ENCODE measurements at places on chromosomes 7 and 10. TPM values are rescaled to one million over a fixed set of nuclear protein-coding genes. Genes with fewer than 3 reads are reported as not detected.

DNA sequence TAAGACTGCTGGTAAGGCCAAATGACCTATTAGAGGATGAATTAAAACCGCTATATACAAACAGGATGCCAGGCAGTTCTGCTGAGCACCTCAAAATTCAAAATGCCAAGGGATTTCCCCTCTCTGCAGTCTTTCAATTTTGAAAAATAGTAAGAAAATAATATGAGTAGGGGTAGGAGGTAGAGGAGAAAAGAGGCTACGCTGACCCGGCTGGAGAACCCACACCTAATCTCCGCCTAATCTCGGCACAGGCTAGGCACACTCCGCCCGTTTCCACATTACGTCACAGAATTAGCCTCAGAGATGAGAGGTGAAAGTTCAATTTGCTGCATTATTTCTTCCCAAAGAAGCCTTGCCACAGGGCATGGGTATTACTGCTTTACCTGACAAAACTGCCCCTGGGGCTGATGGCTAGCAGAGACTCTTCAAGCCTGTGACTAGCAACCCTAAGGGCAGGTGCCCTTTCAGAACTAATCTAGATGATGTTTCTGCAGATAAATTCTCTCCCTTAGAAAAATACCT lies 21.3 kb upstream of the SPOCK2 start:
- no peaks in the 10 kb centered on the region for H3K36me3 ChIP-seq
- DNase-seq: no peak
- no peak overlapping the region for H3K27ac ChIP-seq
- H3K4me1 ChIP-seq: no peaks in the 10 kb centered on the region
- no peak overlapping the region for H3K4me3 ChIP-seq

DNA sequence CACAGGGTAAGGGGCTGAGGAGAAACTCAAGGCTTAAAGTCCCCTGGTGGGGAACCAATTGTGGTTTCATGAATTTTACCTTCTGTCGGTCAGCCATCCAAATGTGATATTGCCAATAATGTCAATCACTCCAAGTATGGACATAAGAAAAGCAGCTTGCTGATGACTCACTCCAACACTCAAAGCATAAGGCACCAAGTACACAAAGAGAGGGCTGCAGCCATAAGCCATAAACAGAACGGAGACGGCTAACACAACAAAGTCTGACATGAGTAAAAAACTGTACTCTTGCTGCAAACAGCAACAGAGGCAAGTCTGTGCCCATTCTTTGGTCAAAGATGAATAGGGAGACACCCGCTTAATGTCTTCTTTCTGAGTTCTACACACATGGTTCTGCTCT lies 24.2 kb downstream of the IFIT5 start:
- H3K4me3 ChIP-seq: no peak overlapping the region
- H3K4me1 ChIP-seq: no peaks in the 10 kb centered on the region
- DNase-seq: no peak
- no peak overlapping the region for H3K27ac ChIP-seq

GRCh38 chr10:91198781-91199180 lies 21.7 kb upstream of the PCGF5 start:
- H3K27ac ChIP-seq: peak overlapping the region; percentile 32
- no peaks in the 10 kb centered on the region for H3K27me3 ChIP-seq
- H3K4me3 ChIP-seq: no peak overlapping the region
- no peak for DNase-seq
- H3K4me1 ChIP-seq: peaks cover 27% of the 10 kb centered on the region
- no peaks in the 10 kb centered on the region for H3K36me3 ChIP-seq

DNA sequence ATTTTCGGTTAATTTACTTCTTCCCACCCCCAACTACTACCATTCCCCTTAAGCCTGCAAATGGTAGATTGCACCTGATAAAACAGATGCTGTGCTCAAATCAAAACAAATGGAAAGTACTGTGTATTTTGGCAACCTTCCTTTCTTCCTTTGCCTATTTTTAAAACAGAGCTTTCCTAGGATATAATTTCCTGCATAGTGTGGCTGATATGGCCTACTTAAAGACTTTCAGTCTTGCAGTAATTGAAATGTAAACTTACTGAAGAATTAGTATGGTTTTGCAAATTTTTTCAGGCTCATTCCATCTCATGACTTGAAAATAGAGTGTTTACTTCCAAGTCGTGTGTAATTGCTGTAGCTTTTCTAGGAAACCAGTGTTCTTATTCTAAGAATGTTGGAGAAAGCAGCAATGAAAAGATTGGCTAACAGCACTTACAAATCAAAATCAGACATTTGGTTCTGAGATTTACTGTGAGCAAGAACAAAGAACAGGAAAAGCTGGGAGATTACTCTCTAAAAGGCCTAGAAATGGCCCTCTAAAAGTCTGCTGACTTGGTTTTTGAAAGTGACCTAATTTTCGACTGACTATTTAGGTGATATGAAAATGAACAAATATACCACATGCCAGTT lies 52.0 kb downstream of the REEP3 start:
- H3K36me3 ChIP-seq: no peaks in the 10 kb centered on the region
- H3K27me3 ChIP-seq: no peaks in the 10 kb centered on the region
- peaks cover 12% of the 10 kb centered on the region for H3K4me1 ChIP-seq
- H3K27ac ChIP-seq: peak overlapping the region; percentile 49
- no peak for DNase-seq

The SMO gene
- total RNA-seq: 23.9 TPM

The GNGT1 gene
- not detected for total RNA-seq

- DNase-seq: no peak
- H3K27me3 ChIP-seq: peaks cover 20% of the 10 kb centered on the region
- no peak overlapping the region for H3K27ac ChIP-seq
- no peaks in the 10 kb centered on the region for H3K36me3 ChIP-seq
- no peaks in the 10 kb centered on the region for H3K4me1 ChIP-seq
These were observed 187.1 kb downstream of the KIF20B start for GRCh38 chr10:89888321-89889070.

DNA sequence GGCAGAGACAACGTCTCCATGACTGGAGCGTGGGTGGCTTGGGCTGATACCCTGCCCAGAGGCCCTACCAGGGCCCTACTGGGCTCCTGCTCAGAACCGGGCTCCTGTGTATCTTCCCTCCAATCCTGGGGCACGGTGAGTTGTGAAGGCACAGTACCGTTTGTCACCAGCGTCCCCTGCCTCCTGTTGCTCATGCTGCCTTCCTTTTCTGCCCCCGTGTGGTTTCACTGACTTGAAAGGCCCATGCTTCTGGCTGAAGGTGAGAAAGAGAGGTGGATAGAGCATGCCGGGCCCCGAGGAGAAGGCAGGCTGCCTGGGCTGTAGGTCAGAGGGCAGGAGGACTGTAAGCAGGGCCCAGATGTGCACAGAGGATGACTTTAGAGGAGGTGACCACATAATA lies 9.1 kb upstream of the DMBT1 start:
- H3K36me3 ChIP-seq: no peaks in the 10 kb centered on the region
- DNase-seq: no peak
- H3K27ac ChIP-seq: no peak overlapping the region
- H3K4me1 ChIP-seq: no peaks in the 10 kb centered on the region
- H3K4me3 ChIP-seq: no peak overlapping the region

GRCh38 chr7:3787717-3788264 lies 486.7 kb downstream of the SDK1 start:
- no peak for DNase-seq
- no peak overlapping the region for H3K27ac ChIP-seq
- no peaks in the 10 kb centered on the region for H3K36me3 ChIP-seq
- H3K4me3 ChIP-seq: no peak overlapping the region
- H3K4me1 ChIP-seq: no peaks in the 10 kb centered on the region

DNA sequence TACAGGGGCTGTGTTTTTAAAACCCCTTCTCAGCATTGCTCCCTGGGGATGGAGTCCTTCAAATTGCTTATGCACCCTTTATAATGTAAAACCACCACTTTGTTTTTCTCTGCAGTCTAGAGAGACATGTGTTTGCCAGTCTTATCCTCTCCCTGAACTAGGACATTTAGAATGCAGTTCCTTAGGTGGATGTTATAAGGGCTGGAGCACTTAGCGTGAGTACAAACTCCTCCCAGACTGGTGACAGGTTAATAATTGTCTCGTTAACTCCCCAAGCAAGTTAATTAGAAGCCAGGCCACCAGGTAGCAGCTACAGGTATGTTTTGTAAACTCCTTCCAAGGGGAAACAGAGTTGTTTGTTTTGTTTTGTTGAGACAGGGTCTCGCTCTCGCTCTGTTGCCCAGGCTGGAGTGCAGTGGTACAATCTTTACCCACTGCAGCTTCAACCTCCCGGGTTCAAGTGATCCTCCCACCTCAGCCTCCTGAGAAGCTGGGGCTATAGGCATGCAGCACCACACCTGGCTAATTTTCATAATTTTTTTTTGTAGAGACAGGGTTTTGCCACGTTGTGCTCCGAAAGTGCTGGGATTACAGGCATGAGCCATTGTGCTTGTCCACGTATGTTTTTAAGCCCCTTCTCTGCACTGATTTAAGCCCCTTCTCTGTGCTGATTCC lies 100.2 kb downstream of the FAM107B start:
- DNase-seq: no peak
- H3K36me3 ChIP-seq: no peaks in the 10 kb centered on the region
- peaks cover 7% of the 10 kb centered on the region for H3K27me3 ChIP-seq
- H3K4me1 ChIP-seq: peaks cover 10% of the 10 kb centered on the region
- H3K27ac ChIP-seq: no peak overlapping the region

GRCh38 chr10:66180021-66180420 lies 745.8 kb upstream of the LRRTM3 start:
- H3K27me3 ChIP-seq: no peaks in the 10 kb centered on the region
- H3K27ac ChIP-seq: no peak overlapping the region
- no peaks in the 10 kb centered on the region for H3K36me3 ChIP-seq
- DNase-seq: no peak

The FIGNL1 gene
- 6.5 TPM for total RNA-seq

The PCLO gene
- total RNA-seq: under 0.01 TPM

The PHKG1 gene
- total RNA-seq: 1.8 TPM

The FAM25G gene
- total RNA-seq: not detected

The SLC37A3 gene
- total RNA-seq: 69.8 TPM

The ELMO1 gene
- total RNA-seq: 2.2 TPM

The RBM20 gene
- total RNA-seq: not detected

DNA sequence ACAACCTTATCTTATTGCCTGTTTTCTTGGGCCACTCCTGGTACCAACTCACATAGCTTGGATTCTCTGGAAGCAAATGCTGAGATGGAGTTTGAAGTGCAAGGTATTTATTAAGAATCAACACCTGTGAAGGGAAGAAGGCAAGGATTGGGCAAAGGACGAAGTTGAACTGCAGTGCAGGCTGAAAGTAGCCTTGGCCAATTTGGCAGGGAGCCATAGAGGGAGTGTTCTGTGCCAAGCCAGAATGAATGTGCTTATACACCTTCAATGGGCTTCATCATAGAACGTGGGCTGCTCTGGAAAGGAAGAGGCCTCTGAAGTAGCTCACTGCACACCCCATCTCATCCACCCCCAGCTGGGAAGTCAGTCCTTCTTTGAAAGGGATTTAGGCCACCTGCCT lies 79.8 kb upstream of the IFRD1 start:
- no peak overlapping the region for H3K27ac ChIP-seq
- no peak for DNase-seq
- H3K4me3 ChIP-seq: no peak overlapping the region
- H3K4me1 ChIP-seq: no peaks in the 10 kb centered on the region
